ENCODE measurements at places on chromosomes 3 and 15.

- peaks cover 29% of the 10 kb centered on the region for H3K27me3 ChIP-seq
- H3K4me1 ChIP-seq = peaks cover 7% of the 10 kb centered on the region
- no peak overlapping the region for H3K4me3 ChIP-seq
Measured at GRCh38 chr3:10557781-10558373, 52.5 kb upstream of the ATP2B2 start.

- DNase-seq = no peak
- peaks cover 14% of the 10 kb centered on the region for H3K4me1 ChIP-seq
- peak overlapping the region; percentile 52 for H3K27ac ChIP-seq
- H3K36me3 ChIP-seq = no peaks in the 10 kb centered on the region
Measured at GRCh38 chr3:146468671-146469149, 651 bp downstream of the PLSCR2 start.

DNA sequence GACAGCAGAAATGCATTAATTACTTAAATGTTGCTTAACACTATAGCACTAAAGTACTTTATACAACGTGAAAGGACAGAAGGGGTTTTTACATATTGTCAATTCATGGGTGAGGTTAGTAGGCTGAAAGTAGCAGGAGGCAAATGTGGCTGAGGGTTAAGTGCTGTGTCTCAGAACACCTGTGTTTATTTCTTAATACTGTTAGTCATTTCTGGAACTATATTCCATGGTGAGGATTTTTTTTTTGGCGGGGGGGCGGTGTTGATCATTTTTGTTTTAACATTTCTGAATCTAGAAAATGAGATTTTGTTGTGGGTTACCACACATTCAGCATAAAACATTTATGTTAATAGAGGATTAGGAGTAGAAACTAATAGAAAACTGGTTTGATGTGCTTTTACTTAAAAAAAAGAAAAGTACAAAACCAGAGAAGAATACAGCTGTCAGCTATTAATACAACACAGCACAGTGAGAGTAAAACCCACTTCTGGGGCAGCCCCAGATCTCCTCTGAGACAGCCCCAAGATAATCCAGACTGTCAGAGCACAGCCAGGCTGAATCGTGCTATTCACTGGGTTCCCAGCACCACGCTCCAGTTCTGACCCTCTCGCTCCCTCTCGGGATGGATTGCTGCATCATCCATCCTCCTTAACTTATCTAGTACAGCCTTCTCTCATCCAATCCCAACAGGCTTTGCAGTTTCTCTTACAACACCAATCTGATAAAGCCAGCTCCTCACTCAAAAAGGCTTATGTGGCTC, 307.7 kb downstream of the TUSC7 start:
- DNase-seq = no peak
- no peaks in the 10 kb centered on the region for H3K36me3 ChIP-seq
- no peaks in the 10 kb centered on the region for H3K27me3 ChIP-seq
- no peaks in the 10 kb centered on the region for H3K4me1 ChIP-seq

DNA sequence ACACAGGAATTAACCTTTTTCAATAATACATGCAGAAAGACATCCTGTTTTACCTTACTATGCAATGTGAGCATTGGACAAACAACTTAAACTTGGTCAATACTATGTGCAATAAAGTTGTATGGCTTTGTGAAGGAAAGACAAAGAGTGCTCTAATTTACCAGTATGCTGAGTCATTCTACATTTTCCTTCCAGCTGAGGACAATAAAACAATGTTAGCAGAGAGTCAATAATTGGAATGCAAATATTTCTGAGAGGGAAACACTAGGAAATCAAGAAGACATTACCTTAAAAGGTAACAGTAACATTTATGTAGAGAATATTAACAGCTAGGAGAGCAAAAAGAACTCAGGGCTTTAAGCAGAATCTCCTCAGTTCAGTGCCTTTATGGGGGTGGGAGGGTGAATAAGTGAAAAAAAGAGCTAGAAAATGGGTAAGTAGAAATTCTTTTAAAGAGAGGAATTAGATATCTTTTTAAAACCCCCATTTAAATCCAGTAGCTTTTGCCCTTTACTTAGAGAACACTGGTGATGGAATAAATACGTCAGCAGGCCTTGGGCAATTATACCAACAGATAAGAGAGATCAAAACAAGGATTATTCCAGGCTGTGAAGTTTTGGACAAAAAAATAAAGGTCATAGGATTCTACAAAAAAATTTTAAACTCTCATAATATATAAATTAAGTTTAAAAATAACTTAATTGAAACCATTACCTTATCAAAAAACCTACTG, 11.6 kb upstream of the HGD start:
- no peak for DNase-seq
- H3K27me3 ChIP-seq = no peaks in the 10 kb centered on the region
- H3K36me3 ChIP-seq = peaks cover 20% of the 10 kb centered on the region

GRCh38 chr3:37183375-37183831, 9.0 kb upstream of the LRRFIP2 start:
- DNase-seq = no peak
- peak overlapping the region; percentile 79 for H3K27ac ChIP-seq
- no peaks in the 10 kb centered on the region for H3K36me3 ChIP-seq
- peaks cover 55% of the 10 kb centered on the region for H3K4me1 ChIP-seq
- H3K4me3 ChIP-seq = no peak overlapping the region

DNA sequence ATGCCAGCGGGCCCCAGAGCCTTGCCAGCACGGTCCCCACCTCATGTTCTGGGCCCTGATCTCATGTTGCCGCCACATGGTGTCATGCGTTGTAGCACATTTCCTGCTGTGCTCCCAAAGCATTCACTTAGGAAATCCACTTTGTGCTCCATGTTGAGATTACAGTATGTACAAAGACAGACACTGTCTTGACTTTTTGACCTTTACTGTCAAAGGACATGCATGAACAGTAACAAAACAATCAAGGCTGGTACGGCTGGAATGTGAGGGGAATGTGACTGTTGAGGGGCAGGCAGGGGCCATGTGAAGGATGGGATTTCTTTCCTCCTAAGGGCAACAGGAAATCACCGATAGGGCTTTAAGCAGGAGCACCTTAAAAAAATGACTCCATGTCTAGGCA, 53.3 kb upstream of the RPL32 start:
- peaks cover 15% of the 10 kb centered on the region for H3K36me3 ChIP-seq
- DNase-seq = no peak
- no peak overlapping the region for H3K4me3 ChIP-seq
- H3K27ac ChIP-seq = peak overlapping the region; percentile 50
- no peaks in the 10 kb centered on the region for H3K27me3 ChIP-seq

DNA sequence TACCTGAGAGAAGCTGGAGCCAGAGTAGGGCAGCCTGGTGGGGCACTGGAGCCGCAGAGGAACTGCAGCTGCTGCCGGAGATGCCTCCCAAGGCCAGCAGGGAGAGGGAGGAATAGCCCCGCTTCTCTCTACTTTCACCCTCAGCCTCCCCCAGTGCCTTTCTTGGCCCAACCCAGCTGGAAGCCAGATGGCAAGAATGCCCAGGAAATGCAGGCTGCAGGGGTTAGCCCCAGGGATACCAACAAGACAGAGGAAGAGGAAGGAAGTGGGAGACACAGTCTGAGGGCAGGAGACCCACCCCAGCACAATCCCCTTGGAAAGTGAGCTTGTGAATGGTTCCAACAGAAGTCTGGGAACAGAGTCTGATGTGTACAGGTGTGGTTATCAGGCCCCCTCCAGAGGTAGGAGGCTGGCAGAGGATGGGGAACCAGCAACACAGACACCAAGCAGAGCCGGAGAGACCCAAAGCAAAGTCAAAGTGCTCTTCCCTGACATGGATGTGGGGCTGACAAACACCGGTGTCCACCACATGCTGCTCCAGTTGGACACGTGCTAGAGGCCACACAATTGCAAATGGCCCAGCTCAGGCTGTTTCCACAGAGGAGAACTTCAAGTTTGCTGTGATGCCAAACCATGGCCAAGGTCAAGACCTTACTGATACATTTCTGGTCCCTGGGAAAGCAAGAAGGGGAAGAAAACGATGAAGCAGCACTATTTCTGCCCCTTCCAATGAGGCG, 418.8 kb upstream of the PROK2 start:
- no peaks in the 10 kb centered on the region for H3K4me1 ChIP-seq
- H3K27me3 ChIP-seq = peaks cover 49% of the 10 kb centered on the region
- H3K36me3 ChIP-seq = no peaks in the 10 kb centered on the region

DNA sequence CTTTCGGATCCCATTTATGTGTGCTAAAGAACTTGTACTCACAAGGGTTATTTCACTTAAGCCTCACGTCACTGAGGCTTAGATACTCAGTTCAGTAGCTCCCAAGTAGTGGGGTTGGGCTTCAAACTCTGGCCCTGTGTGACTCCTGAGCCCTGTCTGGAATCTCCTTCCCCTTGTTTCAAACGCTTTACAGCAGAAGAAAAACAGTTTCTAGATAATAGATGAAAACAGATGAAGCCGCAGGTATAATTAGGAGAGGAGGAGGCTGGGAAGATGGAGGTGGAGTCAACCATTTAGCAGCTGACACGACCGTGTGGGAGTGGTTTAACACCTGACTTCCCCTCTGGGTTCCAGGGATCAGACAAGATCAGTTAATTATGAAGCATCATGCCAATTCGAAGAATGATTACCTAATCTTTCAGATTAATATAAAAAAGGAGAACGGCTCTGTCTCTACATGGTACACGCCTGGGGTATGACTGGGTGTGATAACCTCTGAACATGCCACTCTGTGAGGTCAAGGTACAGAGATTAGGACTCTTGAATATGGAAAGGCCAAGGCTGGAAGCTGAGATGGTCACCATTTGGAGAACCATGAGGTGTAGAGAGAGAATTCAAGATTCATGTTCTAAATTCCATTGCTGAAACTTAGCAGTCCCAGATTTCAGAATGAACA, 31.1 kb downstream of the TPM1 start:
- peaks cover 26% of the 10 kb centered on the region for H3K36me3 ChIP-seq
- H3K27ac ChIP-seq = no peak overlapping the region
- DNase-seq = no peak
- peaks cover 33% of the 10 kb centered on the region for H3K4me1 ChIP-seq
- H3K4me3 ChIP-seq = no peak overlapping the region

- no peaks in the 10 kb centered on the region for H3K4me1 ChIP-seq
- no peak overlapping the region for H3K4me3 ChIP-seq
- H3K27me3 ChIP-seq = no peaks in the 10 kb centered on the region
- H3K27ac ChIP-seq = no peak overlapping the region
- no peak for DNase-seq
Measured at GRCh38 chr3:13403847-13404246, 16.3 kb downstream of the NUP210 start.

DNA sequence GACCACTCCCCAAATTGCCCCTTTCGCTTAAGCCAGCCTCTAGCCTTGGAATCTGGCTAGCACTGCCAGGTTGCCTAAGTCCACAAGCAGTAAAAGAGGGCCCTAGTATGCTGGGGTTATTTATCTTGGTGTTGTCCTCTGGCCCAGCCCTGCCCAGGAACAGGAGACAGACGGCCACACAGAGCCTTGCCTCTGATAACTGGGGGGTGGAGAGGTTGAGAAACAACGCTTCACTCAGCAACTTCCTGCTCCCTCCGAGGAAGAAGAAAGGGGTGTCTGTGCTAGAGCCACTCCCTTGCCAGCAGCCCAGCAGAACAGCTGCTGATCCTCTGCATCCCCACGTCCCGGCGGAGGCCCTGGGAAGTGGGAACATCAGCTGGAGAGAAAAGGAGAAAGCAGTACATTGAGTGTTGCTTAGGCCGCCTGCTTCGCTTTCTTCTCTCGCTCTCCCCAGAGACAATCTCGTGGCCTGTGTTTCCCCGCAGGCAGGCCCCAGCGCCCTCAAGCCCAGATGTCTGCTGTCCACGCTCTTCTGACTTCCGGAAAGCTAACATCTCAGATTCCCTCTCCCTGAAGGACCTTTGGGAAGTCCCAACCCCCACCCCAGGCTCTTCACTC, 22.6 kb upstream of the C3orf70 start:
- H3K27ac ChIP-seq = peak overlapping the region; percentile 78
- H3K4me1 ChIP-seq = peaks cover 10% of the 10 kb centered on the region
- H3K27me3 ChIP-seq = peaks cover 23% of the 10 kb centered on the region
- H3K36me3 ChIP-seq = no peaks in the 10 kb centered on the region

- DNase-seq = no peak
- H3K27me3 ChIP-seq = no peaks in the 10 kb centered on the region
Measured at GRCh38 chr3:8657804-8658305, 13.3 kb upstream of the SSUH2 start.

All from left ventricle myocardium inferior (tissue), 1 donor.